ENCODE measurements at places on chromosomes 6 and 20.

- no peak for DNase-seq
Observed at GRCh38 chr20:23669327-23669726, 19.5 kb downstream of the CST4 start.

GRCh38 chr6:21666853-21667681 is 73.5 kb downstream of the SOX4 start:
- no peak for DNase-seq

GRCh38 chr20:54914995-54915394 is 439.6 kb downstream of the DOK5 start:
- DNase-seq: no peak

- no peak for DNase-seq
Observed at GRCh38 chr6:44725070-44725469, 337.6 kb downstream of the CDC5L start.

DNA sequence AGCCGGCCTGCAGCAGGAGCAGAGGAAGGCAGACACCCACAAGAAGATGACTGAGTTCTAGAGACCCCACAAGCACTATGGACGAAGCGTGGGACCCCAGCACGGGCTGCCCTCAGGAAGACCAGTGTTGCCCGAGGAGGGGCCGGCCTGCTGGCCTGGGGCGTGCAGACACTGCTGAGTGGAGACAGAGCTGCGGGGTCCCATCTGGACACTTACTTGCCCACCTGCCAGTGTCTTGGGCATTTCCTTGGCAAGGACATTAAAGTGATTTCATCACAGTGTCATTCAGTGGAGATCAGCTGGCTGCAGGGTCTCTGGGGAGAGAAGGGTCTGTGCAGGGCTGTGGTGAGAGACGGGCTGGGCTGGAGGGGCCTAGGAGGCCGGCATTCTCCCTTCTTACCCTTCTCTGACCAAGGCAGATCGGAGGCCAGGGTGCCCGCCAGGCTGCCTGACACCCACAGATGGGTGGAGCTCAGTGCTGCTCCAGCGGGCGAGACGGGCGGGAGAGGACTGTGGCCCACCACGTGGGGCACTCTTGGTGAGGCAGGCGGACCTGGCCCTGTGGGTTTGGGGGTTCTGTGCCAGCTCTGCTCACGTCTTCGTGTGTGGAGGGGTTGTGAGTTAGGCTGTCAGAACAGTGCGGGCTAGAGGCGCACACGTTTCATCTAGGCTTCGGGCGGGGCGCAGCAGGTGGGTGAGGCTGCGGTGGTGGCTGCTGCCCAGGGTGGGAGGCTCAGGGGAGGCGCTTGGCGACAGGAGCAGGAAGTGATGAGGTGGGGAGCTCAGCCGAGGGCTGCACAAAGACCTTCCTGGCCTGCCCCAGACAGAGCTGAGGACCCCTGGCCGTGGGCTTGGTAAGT is at the start of gene LIME1:
Gene LIME1 (plus strand): TSS at position 806 of the 860 bp plus-strand sequence. CDS start 886 bp downstream, outside the sequence.
- no peak for DNase-seq

- DNase-seq: no peak
Observed at GRCh38 chr6:166946125-166946524, 10.2 kb downstream of the RNASET2 start.

DNA sequence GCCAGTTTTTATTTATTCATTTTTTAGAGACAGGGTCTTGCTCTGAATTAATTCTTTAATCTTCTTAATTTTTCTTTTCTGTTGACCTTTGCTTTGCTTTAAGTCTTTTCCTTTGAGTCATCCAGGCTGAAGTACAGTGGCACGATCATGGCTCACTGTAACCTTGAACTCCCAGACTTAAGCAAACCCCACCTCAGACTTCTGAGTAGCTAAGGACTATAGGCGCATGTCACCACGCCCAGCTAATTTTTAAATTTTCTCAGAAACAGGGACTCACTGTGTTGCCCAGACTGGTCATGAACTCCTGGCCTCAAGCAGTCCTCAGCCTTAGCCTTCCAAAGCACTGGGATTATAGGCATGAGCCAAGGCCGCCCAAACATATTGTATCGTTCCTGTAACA is 71.3 kb upstream of the GNRH2 start:
- DNase-seq: no peak

DNA sequence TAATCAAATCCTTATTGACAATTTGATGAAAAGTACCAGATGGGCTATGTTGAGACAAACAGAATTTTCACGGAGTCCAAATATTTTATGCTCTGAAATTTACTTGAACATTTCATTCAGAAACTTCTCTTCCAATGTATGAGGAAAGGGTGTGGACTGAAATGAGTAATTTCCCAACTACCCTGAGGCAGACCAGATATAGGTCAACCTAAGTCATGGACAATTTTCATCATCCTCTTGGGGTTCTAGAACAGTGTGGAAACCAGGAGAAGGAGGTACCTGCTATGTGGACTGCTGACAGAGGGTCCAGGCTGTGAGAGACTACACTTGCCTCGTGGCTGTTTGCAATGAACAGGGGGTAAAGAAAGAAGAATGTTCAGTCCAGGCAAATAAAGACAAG is 323.0 kb downstream of the ESR1 start:
- no peak for DNase-seq

DNA sequence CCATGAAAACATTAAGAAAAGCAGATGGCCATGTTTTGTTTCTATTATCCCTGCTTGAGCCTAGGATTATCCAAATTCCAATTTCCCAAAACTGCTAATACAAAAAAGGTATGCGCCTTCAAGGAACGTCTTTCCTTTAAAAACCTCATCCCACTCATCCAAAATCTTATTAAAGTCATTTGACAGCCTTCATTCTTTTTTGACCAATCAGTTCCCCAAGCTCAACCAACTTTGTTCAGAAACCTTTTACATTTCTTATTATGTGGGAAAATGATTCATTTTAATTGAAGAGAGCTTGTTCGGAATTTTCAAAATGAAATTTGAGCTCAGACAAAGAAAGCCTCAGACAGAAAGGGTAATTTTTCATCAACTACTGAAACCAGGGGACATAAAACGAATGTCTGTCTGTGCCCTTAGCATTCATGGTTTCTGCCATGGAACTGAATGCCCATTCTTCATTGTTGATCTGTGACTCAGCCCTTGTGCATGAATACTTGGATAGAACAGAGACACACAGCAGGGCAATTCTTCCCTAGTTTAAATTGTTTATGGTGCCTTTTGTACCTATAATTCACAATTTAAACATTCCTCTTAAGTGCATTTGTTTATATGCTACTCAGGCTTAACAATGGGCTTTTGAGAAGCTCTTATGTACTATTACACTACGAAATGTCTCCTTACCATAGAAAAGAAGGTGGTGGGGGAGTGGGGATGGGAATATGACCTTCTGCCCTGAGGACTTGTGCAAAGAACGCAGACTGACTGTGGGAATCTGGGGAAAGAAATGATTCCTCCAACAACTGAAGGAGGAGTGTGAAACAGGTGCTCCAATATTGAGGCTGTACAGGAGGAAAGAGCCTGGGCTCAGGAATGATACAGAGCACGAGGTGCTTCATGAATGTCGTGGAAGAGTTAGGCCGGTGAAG is 49.8 kb upstream of the ERVFRD-1 start:
- no peak for DNase-seq

DNA sequence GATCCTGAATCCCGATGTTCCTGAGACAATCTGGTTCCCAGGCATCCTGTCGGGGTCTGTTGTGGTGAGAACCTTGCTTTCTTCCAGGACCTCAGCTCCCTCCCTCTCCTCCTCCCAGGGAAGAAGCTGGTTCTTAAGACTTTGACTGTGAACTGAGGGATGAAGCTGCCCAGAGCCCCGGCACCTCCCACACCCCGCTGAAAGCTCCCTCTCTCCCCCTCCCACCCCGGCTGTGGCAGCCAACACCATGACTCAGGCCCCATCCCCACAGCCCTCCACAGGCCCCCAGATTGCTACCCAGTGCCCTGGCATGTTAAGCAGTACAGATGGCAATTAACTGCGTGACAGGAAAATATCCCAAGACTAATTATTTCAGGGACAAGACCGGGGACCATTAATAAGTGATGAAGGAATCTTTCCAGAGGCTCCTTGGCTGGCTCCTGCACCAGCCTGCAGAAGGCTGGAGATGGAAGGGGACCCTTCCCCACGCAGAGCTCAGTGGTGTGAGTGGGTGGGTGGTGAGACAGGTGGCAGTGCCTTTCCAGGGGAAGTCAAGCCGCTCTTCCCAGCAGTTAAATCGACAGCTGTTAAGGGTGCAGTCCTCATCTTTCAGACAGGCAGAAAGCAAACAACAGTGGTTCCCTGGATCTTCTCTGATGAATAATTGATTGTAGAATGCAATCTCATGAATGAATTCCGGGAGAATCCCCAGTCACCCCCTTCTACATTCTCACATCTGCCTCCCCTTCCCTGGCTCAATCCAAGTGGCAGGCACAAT is 237.9 kb downstream of the LRFN2 start:
- DNase-seq: no peak

GRCh38 chr20:48817367-48818030 is 10.3 kb downstream of the PREX1 start:
- DNase-seq: no peak

GRCh38 chr6:25014369-25014768 is 78.6 kb upstream of the RIPOR2 start:
- DNase-seq: no peak

- no peak for DNase-seq
Observed at GRCh38 chr6:159910342-159910741, 19.6 kb downstream of the MAS1 start.

DNA sequence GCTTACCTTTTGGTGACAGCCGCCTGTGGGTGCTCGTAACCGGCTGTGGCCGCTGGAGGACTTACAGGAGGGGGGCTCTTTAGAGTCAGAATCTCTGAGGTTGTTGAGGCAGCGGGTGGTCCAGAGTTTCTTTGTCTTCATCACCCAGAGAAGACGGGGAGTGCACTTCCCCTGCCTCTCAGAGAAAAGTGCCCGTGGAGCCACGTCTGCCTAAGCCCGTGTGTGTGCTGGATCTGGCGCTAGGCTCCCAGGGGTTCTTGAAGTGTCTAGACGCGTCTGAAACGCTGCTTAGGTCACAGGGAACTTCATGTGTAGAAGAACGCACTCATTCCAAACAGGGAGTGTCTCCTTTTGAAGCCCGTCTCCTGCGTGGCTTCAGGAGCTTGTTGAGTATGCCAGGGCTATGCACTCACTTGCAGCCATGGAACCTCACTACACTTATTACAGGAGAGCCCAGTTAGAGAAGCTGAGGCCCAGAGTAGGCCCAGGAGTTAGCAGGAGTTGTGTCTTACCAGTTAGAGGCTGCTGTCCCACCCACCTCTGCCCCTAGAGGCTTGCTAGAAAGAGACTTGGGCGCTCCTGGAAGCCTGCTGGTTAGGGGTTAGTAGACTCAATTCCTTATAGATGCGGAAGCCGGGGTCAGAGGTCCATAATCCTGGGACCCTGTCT is 1.3 kb downstream of the LSM14B start:
- DNase-seq: no peak

DNA sequence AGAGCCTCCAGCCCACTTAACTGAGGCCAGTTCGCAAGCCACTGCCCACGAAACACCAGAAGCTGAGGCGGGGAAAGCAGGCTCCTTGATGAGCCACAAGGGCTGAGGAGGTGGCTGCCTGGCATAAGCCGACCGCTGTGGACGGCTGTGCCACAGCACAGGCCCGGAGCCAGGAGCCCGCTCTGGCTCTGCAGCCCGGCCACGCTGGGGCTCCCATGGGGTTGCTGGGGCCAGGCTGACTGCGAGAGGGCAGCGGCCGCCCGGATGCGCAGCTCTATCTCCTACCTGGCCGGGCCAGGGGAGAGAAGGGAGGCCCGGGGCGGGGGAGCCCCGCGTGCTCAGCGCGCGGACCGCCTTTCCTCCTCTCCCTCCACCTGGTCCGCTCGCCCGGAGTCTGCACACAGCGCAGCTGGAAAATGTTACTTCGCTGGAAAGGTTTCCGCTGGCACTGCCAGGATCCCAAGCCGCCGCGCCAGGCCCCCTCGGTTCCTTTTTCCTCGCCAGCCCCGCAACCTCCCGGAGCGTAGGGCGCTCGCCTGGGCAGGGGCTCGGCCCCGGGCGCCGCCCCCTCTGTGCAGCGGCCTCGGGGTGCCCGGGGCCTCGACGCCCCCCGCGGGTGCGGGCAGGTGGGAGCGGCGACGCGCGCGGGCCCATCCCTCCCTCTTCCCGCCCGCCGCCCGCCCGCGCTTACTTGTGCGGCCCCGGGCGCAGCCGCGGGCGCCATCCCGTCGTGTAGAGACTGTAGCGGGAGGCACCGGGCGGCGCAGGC is 657 bp downstream of the EMILIN3 start:
- no peak for DNase-seq
